ENCODE measurements at places on chromosomes 3 and 15. TPM values are rescaled to one million over a fixed set of nuclear protein-coding genes. Genes with fewer than 3 reads are reported as not detected.

Gene CHRD
- total RNA-seq: 1.5 TPM

Gene MEX3B
- 52.7 TPM for total RNA-seq

DNA sequence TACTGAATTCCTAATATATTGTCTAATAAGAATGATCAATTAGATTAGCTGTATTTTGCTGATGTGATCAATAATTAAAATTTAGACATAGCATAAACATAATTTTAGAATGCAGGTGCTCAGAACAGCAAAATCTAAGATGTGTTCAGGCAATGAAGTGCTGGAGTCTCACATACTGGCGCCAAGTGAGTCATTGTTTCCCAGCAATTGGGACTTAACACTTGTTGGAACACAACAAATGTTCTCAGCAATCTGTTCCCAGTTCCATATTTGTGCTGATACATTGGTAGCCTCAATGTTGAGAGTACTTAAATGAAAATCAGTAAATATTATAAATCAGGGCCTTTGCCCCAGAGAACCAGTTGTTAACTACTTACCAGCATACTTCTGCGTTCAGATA, 619.0 kb downstream of the ROBO1 start:
- no peak overlapping the region for H3K4me3 ChIP-seq
- no peaks in the 10 kb centered on the region for H3K4me1 ChIP-seq
- DNase-seq: no peak
- no peaks in the 10 kb centered on the region for H3K27me3 ChIP-seq
- H3K36me3 ChIP-seq: peaks cover 4% of the 10 kb centered on the region
- H3K27ac ChIP-seq: no peak overlapping the region

GRCh38 chr15:68149059-68149458, 56.1 kb downstream of the CALML4 start:
- H3K4me3 ChIP-seq: no peak overlapping the region
- H3K36me3 ChIP-seq: peaks cover 19% of the 10 kb centered on the region
- peaks cover 23% of the 10 kb centered on the region for H3K4me1 ChIP-seq
- no peak for DNase-seq

GRCh38 chr3:122577409-122578031, at the start of gene PARP15:
Gene PARP15, plus strand, starts transcription at chr3:122577650. Its CDS starts 18 bp downstream, at chr3:122577668.
- H3K27ac ChIP-seq: no peak within 1 kb of the TSS
- H3K4me1 ChIP-seq: peaks cover 19% of the 10 kb centered on the region
- H3K4me3 ChIP-seq: peak within 1 kb of the TSS; percentile 60
- no peak for DNase-seq
- H3K27me3 ChIP-seq: peaks cover 5% of the 10 kb centered on the region

DNA sequence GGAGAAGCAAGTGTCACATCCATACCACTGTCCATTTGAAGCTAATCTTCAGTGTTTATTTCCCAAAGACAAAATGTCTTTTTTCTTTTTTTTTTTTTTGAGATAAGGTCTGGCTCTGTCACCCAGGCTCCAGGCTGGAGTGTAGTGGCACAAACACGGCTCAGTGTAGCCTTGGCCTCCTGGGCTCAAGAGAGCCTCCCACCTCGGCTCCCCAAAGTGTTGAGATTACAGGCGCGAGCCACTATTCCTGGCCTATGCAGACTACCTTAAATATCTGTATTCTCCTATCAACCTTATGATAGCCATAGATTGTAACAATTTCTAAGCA, 27.7 kb upstream of the VPS33B start:
- no peak for DNase-seq
- H3K4me1 ChIP-seq: peaks cover 4% of the 10 kb centered on the region
- H3K4me3 ChIP-seq: no peak overlapping the region
- H3K27ac ChIP-seq: no peak overlapping the region
- no peaks in the 10 kb centered on the region for H3K36me3 ChIP-seq

GRCh38 chr15:80561500-80561899, 133.6 kb upstream of the ABHD17C start:
- H3K4me1 ChIP-seq: peaks cover 37% of the 10 kb centered on the region
- H3K27me3 ChIP-seq: no peaks in the 10 kb centered on the region
- peaks cover 43% of the 10 kb centered on the region for H3K36me3 ChIP-seq
- DNase-seq: no peak
- no peak overlapping the region for H3K27ac ChIP-seq

All from chondrocyte (in vitro differentiated cells).